Sigmoid colon (tissue), 7 donors: ENCODE measurements at places on chromosomes 7 and 10. TPM values are rescaled to one million over a fixed set of nuclear protein-coding genes. Genes with fewer than 3 reads are reported as not detected.

SPDYE16 gene
- total RNA-seq = not detected

MCM10 gene
- total RNA-seq = not detected

DNA sequence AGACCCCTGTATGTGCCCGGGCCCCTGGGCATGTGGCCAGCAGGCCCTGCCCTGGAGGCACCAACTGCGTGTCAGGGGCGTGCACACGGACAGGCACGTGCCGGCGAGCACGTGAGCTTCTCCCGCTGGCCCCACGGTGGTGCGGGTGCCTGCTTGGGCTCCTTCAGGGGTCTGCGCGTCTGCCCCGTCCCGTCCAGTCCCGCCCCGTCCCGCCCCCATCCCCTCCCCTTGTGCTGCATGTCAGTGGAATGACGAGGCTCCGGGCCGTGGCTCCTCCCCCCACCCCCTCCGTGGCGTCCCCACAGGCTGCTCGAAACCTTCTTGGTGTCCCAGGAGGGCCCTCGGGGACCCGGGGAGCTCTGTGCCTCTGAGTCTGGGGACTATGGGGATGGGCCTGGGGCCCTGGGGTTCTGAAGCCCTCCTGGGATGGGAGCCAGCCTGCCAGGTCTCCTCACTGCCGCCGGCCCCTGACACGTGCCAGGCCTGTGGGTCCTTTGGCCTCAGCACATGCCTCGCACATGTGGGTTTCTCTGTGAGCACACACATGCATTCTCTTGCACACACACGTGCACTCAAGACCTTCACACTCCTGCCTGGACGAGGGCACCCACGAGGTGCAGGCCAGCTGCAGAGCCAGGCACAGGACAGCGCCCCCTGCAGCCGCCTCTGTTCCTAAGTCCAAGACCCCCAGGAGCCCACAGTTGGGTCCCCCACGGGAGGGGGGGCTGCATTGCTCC is 27.5 kb upstream of the AMZ1 start:
- no peak for DNase-seq
- H3K4me1 ChIP-seq = no peaks in the 10 kb centered on the region

- no peaks in the 10 kb centered on the region for H3K27me3 ChIP-seq
- no peaks in the 10 kb centered on the region for H3K4me1 ChIP-seq
- DNase-seq = no peak
- peaks cover 79% of the 10 kb centered on the region for H3K36me3 ChIP-seq
Measured at GRCh38 chr10:92493362-92493761, 80.5 kb downstream of the IDE start.

GRCh38 chr7:143408686-143409561 is at the start of gene EPHA1:
Gene EPHA1, minus strand, starts transcription at chr7:143408856. Its CDS starts 51 bp downstream, at chr7:143408805.
- no peak for DNase-seq
- no peaks in the 10 kb centered on the region for H3K36me3 ChIP-seq
- peak within 1 kb of the TSS; percentile 21 for H3K4me3 ChIP-seq
- no peak within 1 kb of the TSS for H3K27ac ChIP-seq
- peaks cover 41% of the 10 kb centered on the region for H3K4me1 ChIP-seq
